Fibroblast of skin of left quadriceps (primary cell): ENCODE measurements at places on chromosomes 3 and 15.

GRCh38 chr15:33328106-33328505, 17.3 kb downstream of the RYR3 start:
- no peak for DNase-seq

GRCh38 chr3:120062474-120062873, 31.8 kb downstream of the GSK3B start:
- no peak for DNase-seq

DNA sequence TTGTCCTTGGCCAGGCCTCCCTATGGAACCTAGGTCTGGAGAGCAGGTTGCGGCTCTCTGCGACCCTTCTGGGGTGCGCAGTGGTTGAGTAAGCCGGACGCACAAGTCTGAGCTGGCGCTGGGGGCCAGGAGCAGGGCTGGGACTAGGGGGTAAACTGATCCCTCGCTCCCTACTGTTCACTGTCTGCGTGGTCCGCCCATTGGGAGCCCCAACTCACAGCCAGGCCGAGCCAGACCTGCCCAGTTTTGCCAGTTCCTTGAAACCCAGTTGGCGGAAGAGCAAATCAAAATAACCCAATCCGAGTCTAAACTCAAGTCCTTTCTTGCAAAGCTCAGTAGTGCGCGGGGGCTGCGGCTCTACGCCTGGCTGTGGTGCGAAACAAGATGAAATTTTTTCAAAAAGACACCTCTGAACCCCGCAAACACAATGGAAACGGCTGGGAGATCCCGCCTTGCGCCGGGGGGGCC, 17.5 kb downstream of the RGMA start:
- DNase-seq: no peak

DNA sequence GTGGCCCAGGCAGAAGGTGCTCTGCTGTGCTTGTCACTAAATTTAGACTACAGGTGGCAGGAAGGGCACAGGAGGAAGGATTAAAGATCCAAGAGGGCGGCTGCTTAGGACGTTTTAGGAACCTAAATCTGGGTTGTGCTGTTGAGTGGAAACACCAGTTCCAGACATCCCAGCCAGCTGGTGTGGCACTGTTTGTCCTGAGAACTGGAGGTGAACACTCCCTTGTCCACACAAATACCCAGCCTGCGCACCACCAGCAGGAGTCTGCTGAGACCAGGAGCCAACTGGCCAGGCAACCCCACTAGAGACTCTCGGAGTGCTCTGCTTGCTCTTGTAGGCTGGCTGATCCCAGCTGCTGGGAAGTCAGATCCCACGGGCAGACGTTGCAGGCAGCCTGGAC, 30.3 kb upstream of the UACA start:
- no peak for DNase-seq

- no peak for DNase-seq
These were observed 4.4 kb upstream of the SLC6A1 start for GRCh38 chr3:10988001-10988665.

DNA sequence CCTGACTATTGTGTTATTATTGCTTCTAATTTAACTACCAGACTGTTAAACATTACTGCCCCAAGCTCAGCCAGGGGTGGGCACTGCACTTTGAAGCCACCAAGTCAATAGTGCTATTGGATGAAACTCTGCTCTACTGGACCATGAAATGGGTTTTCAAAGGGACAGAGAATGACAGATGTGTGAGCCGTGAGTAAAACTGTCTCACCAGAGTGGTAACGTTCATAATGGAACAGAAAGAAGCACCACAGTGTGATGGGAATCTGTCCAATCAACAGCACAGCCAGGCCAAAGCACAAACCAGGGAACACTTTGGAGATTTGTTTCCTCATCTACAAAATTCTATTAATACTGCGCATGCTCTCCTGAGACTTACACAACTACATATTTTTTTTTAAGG, 171.8 kb upstream of the LPP start:
- DNase-seq: no peak

- no peak for DNase-seq
These were observed 58.0 kb upstream of the ULK4 start for GRCh38 chr3:42019953-42020260.
